ENCODE measurements at places on chromosomes 4 and X. TPM values are rescaled to one million over a fixed set of nuclear protein-coding genes. Genes with fewer than 3 reads are reported as not detected.

GRCh38 chr4:86961116-86961515 is 26.3 kb downstream of the AFF1 start:
- H3K4me1 ChIP-seq: peaks cover 25% of the 10 kb centered on the region
- no peak overlapping the region for H3K4me3 ChIP-seq
- no peaks in the 10 kb centered on the region for H3K27me3 ChIP-seq

- H3K4me3 ChIP-seq: no peak overlapping the region
- DNase-seq: no peak
- H3K27ac ChIP-seq: no peak overlapping the region
- peaks cover 6% of the 10 kb centered on the region for H3K36me3 ChIP-seq
- H3K27me3 ChIP-seq: no peaks in the 10 kb centered on the region
Measured at GRCh38 chr4:7552466-7552865, 117.7 kb upstream of the PSAPL1 start.

GRCh38 chrX:6227453-6227835 is 1.2 kb downstream of the NLGN4X start:
- peaks cover 4% of the 10 kb centered on the region for H3K36me3 ChIP-seq
- peak overlapping the region; percentile 98 for H3K4me3 ChIP-seq
- DNase-seq: no peak
- peaks cover 3% of the 10 kb centered on the region for H3K4me1 ChIP-seq
- H3K27ac ChIP-seq: no peak overlapping the region

DNA sequence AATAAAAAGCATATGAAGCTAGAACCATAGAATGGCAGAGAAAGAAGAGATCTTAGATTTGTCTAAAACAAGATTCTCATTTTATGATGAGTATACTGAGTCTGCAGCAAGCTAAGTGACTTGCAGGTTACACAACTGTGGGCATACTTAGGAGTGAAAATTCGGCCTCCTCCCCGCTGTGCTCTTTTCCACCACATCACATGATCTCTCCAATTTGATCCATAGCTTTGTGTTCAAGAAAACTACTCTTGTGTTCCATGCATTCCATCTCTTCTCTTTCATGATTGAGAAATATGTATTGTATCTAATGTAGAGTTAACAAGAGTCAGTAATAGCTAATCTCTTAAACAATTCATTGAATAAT is 234.3 kb downstream of the SCFD2 start:
- DNase-seq: no peak
- no peaks in the 10 kb centered on the region for H3K4me1 ChIP-seq
- no peaks in the 10 kb centered on the region for H3K27me3 ChIP-seq
- no peak overlapping the region for H3K27ac ChIP-seq

DNA sequence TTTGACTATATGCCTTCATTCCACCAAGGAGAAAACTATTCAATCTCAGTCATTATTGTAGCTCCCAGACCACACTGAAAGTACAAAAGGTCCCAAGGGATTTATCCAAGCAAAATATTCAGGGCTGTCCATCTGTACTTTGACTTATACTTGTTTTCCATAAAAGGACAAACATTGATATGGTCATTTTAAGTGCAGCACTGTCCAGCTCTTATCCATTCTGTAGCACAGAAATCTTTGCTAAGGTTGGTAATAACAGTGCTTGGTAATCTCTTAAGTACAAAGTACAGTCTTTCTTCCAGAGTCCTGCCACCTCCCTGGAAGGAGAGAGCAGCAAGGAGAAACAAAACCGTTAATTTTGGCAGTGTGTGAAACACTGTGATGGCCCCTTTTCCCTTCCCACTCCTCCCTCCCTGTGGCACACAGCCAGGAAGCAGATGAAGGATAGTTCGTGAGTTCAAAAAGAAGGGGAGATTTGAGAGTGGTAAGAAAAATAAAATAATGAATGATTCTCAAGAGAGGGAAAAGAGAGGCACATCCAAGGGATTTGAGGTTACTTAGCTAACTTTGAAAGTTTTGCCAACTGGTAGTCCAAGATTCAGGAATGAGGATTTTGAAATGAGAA is 6.8 kb upstream of the CXCL2 start:
- no peaks in the 10 kb centered on the region for H3K4me1 ChIP-seq
- H3K27me3 ChIP-seq: no peaks in the 10 kb centered on the region
- H3K36me3 ChIP-seq: no peaks in the 10 kb centered on the region
- DNase-seq: no peak

DNA sequence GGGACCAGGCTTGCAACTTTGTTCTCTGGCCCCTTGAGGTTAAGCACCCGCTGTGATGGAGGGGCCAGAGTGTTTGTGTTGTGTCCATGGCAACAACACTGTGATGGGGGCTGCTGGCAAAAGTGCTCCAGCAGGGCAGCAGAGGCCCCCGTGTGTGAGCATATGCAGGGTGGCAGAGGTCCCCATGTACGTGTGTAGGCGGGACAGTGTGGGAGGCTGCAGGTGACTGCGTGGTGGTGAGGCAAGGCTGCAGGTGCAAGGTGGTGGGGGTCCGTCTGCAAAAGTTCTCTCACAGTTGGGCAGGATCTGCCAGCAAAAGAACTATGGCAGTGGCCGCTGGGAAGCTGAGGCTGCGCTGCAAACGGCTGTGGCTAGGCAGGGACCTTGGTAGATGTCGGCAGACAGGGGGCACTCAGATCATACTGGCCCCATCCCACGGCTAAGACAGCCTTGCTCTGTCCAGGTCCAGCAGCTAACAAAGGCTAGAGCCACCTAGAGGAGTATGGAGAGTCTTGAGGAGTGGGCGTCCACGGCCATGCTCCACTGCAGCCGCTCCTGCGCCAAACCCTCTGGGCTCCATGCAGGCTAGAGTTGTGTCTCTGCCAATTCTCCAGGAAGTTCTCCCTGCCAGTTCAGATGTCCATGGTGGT is 46.8 kb upstream of the PASD1 start:
- no peaks in the 10 kb centered on the region for H3K4me1 ChIP-seq
- DNase-seq: peak; percentile 41
- no peak overlapping the region for H3K4me3 ChIP-seq
- no peak overlapping the region for H3K27ac ChIP-seq
- H3K27me3 ChIP-seq: no peaks in the 10 kb centered on the region

GRCh38 chr4:101022151-101023024 is 324.9 kb downstream of the PPP3CA start:
- H3K36me3 ChIP-seq: peaks cover 15% of the 10 kb centered on the region
- no peak for DNase-seq
- H3K4me1 ChIP-seq: peaks cover 8% of the 10 kb centered on the region
- no peak overlapping the region for H3K4me3 ChIP-seq

GRCh38 chr4:55338486-55338885 is 7.6 kb upstream of the SRD5A3 start:
- no peaks in the 10 kb centered on the region for H3K27me3 ChIP-seq
- H3K4me3 ChIP-seq: no peak overlapping the region
- no peak overlapping the region for H3K27ac ChIP-seq
- no peak for DNase-seq
- no peaks in the 10 kb centered on the region for H3K36me3 ChIP-seq

DNA sequence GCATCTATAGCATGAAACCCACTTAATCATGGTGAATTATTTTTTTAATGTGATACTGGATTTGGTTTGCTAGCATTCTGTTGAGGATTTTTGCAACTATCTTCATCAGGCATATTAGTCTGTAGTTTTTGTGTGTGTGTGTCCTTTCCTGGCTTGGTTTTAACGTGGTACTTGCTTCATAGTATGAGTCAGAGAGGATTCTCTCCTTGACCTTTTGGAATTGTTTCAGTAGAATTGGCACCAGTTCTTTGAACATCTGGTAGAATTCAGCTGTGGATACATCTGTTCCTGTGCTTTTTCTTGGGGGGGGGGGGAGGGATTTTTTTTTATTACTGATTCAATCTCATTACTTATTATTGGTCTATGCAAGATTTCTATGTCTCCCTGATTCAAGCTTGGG is 232.0 kb upstream of the KLF8 start:
- no peaks in the 10 kb centered on the region for H3K36me3 ChIP-seq
- no peaks in the 10 kb centered on the region for H3K4me1 ChIP-seq
- no peaks in the 10 kb centered on the region for H3K27me3 ChIP-seq
- H3K4me3 ChIP-seq: no peak overlapping the region
- DNase-seq: no peak
- no peak overlapping the region for H3K27ac ChIP-seq

- no peaks in the 10 kb centered on the region for H3K36me3 ChIP-seq
- no peaks in the 10 kb centered on the region for H3K27me3 ChIP-seq
- H3K4me3 ChIP-seq: no peak overlapping the region
- no peaks in the 10 kb centered on the region for H3K4me1 ChIP-seq
- no peak overlapping the region for H3K27ac ChIP-seq
- no peak for DNase-seq
Measured at GRCh38 chrX:7262551-7262950, 114.6 kb upstream of the PUDP start.

- H3K4me3 ChIP-seq: no peak overlapping the region
- no peaks in the 10 kb centered on the region for H3K27me3 ChIP-seq
- no peak overlapping the region for H3K27ac ChIP-seq
- H3K4me1 ChIP-seq: no peaks in the 10 kb centered on the region
Measured at GRCh38 chrX:13254076-13254785, 65.6 kb downstream of the ATXN3L start.

DNA sequence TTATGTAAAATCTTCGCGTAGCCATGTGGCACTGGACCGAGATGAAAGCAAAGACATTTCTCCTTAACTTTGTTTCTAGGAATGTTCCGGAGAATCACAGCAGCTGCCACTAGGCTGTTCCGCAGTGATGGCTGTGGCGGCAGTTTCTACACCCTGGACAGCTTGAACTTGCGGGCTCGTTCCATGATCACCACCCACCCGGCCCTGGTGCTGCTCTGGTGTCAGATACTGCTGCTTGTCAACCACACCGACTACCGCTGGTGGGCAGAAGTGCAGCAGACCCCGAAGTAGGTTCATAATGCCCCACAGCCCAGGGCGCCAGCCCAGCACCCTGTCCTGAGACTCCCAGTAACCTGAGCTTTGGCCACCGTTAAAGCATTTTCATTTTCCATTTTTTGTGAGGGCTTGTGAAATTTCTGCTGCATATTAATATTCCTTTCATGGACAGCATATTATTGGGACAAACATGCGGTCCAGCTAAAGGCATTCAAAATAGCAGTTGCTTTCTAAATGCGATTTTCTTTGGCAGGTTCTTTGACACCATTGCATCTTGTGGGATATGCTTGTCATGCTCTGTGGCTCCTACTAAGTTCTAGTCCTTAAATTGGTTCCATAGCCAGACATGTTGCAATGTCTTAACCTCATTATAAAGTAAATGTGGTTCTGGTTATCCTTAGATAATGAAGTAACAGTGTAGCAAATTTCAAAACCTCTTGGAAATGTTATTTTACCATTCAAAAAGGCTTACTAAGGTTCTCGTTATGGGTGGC is 49.1 kb upstream of the MSANTD1 start:
- H3K36me3 ChIP-seq: peaks cover 2% of the 10 kb centered on the region
- H3K4me3 ChIP-seq: no peak overlapping the region
- no peaks in the 10 kb centered on the region for H3K27me3 ChIP-seq
- DNase-seq: no peak

GRCh38 chrX:134929808-134930207 is 61.0 kb upstream of the SMIM10 start:
- H3K36me3 ChIP-seq: peaks cover 21% of the 10 kb centered on the region
- no peaks in the 10 kb centered on the region for H3K4me1 ChIP-seq
- H3K27ac ChIP-seq: no peak overlapping the region
- no peak for DNase-seq

DNA sequence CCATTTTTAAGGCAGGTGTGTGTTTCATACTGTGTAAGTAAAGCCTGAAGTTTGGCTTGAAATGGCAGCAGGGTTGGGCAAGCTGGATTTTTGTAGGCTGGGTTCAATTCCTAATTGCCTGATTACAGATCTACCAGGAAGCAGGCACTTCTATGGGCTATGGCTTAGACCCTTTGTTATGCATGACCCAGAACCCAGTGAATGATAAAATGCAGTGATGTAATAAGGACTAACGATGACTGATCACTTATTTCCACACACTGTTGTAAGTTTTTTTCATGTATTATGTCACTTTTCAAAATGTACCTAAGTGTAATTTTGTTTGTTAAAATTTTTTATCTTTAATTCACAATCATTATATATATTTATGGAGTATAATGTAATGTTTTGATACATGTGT is 8.6 kb downstream of the LANCL3 start:
- H3K36me3 ChIP-seq: no peaks in the 10 kb centered on the region
- H3K4me1 ChIP-seq: no peaks in the 10 kb centered on the region
- H3K27ac ChIP-seq: no peak overlapping the region
- no peaks in the 10 kb centered on the region for H3K27me3 ChIP-seq
- no peak for DNase-seq
- H3K4me3 ChIP-seq: no peak overlapping the region

DNA sequence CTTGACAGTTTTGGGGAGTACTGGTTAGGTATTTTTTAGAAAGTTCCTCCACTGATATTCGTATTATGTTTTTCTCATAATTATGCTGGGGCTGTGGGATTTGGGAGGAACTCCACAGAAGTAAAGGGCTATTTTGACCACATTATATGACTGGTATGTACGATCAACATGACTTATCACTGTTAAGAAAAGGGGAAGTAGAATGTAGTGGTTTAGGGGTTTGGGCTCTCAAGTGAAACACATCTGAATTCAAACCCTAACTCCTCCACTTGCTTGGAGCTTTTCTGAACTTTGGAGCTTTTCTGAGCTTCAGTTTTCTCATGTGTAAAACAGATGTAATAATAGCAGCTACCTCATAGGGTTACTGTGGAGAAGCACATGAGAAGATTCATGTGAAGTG is 96.4 kb upstream of the C1GALT1C1 start:
- no peaks in the 10 kb centered on the region for H3K27me3 ChIP-seq
- H3K27ac ChIP-seq: no peak overlapping the region
- H3K4me1 ChIP-seq: no peaks in the 10 kb centered on the region
- H3K4me3 ChIP-seq: no peak overlapping the region

The HTN3 gene
- total RNA-seq: not detected

The GPR78 gene
- 3.1 TPM for total RNA-seq

The RTL9 gene
- total RNA-seq: 0.13 TPM

The ASB11 gene
- not detected for total RNA-seq

The KLKB1 gene
- 21.8 TPM for total RNA-seq

The MID1IP1 gene
- 100 TPM for total RNA-seq
